ENCODE measurements at places on chromosomes 1 and 21. TPM values are rescaled to one million over a fixed set of nuclear protein-coding genes. Genes with fewer than 3 reads are reported as not detected.

Gene ORC1
- total RNA-seq: 36.9 TPM

- DNase-seq: peak; percentile 57
- no peaks in the 10 kb centered on the region for H3K27me3 ChIP-seq
- no peaks in the 10 kb centered on the region for H3K36me3 ChIP-seq
- H3K27ac ChIP-seq: peak overlapping the region; percentile 94
Measured at GRCh38 chr1:3186526-3186921, 117.5 kb downstream of the PRDM16 start.

GRCh38 chr1:109243860-109244552, 5.3 kb upstream of the CELSR2 start:
- H3K36me3 ChIP-seq: no peaks in the 10 kb centered on the region
- peaks cover 39% of the 10 kb centered on the region for H3K4me1 ChIP-seq
- no peaks in the 10 kb centered on the region for H3K27me3 ChIP-seq
- no peak overlapping the region for H3K27ac ChIP-seq

DNA sequence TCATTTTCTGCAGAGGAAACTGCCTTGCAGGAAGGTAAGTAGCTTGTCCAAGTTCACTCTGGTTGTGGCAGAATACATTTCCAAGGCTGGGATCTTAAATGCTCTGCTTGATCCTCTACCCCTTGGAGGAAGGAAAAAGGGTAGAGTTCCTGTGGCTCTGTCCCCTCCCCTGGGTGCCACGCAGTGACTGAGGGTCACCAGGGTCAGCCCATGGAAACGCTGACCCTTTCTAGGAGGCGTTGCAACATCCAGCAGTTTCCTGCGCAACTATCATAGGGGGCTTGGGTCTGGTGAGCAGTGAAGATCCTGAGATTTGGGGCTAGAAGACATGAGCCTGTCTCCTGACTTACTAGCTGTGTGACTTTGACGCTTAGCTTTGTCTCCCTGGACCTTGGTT, 29.4 kb upstream of the EPS8L3 start:
- DNase-seq: no peak
- H3K4me1 ChIP-seq: peaks cover 50% of the 10 kb centered on the region
- no peaks in the 10 kb centered on the region for H3K27me3 ChIP-seq
- peak overlapping the region; percentile 35 for H3K27ac ChIP-seq
- H3K4me3 ChIP-seq: no peak overlapping the region

Measured in neural crest cell (in vitro differentiated cells).